ENCODE measurements at places on chromosomes 5 and 9.

DNA sequence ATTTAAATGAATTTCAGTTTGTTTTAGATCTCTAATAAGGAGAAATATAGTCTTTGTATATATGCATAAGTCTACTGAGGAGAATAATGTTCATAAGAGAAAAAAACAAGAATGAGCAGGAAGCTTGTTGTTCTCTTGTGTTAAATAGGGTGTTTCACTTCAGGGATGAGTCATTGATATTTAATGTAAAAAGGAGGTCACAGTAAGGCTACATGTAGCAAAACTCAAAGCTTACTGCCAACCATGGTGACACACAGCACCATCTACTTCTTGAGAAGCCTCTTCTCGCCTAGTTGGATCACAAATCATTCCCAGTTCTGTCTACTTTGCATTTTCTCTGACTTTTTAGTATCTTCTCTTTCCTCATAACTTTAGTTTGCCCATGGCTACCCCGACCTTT, 1466.0 kb upstream of the C9orf72 start:
- DNase-seq = no peak

- peak; percentile 79 for DNase-seq
These were observed 17.3 kb downstream of the SLC22A5 start for GRCh38 chr5:132386644-132387286.

DNA sequence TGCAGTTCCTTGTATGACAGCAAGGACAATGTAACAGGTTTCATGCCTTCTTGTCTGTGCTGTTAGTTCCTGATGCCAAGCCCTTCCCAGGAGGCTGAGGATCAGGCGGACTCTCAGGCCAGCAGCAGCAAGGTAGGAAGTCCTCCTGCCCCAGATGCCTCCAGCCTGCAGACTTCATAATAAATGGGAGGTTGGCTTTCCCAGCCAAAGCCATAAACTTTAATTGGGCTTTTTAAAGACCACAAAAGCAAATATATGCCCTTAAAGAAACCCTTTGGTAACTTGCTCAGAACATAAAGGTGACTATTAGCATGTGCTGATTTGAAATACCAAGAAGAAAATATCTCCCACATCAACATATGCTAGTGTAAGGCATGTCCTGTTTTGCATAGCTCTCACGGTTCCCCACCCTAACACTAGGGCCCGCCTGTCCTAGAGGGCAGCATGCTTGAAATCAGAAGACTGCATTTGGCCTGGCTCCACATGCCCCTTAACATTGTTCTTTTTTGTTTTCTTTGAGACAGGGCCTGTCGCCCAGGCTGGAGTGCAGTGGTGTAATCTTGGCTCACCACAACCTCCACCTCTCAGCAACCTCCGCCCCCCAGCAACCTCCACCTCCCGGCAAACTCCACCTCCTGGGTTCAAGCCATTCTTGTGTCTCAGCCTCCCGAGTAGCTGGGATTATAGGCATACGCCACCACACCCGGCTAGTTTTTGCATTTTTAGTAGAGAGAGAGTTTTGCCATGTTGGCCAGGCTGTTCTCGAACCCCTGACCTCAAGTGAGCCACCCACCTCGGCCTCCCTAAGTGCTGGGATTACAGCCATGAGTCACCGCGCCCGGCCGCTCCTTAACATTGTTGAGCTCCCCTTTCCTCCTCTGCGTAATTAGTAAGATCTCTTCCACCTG, 44.6 kb upstream of the FCN1 start:
- DNase-seq = no peak

DNA sequence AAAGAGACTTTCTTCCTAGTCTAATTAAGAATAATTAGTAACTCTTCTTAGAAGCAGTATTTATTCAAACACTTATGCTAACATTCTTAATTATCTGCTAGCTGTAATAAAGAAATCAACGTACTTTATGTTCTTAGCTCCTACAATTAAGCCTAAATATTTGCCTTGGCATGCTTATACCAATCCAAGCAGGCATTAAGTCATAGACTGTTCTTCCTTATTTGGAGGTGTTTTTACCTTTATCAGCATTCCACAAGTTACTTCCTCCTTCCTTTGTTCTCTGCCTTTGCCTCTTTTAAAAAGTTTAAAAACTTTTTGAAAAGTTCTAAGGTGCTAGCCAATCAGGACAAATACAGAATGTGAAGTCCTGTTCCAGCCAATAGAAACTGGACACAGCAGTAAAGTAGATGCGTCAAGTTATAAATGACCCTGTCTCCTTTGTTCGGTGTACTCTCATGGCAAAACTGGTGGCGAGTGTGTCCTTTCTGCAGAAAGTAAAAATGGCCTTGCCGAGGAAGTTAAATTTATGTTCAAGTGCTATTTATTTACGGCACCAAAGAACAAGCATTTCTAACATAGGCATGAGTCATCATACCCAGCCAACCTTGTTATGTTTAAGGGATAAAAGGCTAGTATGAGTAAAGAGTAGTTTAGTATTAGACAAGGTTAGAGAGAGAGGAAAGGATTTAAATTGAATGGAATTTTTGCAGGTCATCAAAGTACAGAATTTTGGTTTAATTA, 58.6 kb downstream of the GPBP1 start:
- no peak for DNase-seq

GRCh38 chr5:6728011-6728794, 15.0 kb downstream of the TENT4A start:
- no peak for DNase-seq

DNA sequence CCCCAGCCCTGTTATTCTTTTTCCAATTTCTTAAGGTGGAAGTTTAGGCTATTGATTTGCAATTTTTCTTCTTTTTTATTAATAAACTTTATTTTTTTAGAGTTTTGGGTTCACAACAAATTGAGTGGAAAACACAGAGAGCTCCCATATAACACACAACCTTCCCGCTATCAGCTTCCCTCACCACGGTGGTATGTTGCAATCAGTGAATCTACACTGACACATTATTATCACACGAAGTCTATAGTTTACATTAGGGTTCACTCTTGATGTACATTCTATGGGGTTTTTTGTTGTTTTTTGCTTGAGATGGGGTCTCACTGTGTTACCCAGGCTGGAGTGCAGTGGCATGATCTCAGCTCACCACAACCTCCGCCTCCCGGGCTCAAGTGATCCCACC, 4.8 kb upstream of the NFX1 start:
- DNase-seq = no peak

- DNase-seq = peak; percentile 22
These were observed 36.2 kb upstream of the SMARCA2 start for GRCh38 chr9:1978941-1979340.

DNA sequence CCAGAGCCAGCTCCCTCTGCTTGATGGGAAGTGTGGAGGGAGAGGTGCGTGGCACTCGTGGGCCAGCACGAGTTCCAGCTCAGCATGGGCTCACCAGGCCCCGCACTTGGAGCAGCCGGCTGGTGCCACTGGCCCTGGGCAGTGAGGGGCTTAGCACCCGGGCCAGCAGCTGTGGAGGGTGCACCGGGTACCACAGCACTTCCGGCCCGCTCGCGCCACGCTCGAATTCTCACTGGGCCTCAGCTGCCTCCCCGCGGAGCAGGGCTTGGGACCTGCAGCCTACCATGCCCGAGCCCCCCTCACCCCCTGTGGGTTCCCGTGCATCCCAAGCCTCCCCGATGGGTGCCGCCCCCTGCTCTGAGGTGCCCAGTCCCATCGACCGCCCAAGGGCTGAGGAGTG, 98.4 kb downstream of the DCP2 start:
- DNase-seq = no peak

DNA sequence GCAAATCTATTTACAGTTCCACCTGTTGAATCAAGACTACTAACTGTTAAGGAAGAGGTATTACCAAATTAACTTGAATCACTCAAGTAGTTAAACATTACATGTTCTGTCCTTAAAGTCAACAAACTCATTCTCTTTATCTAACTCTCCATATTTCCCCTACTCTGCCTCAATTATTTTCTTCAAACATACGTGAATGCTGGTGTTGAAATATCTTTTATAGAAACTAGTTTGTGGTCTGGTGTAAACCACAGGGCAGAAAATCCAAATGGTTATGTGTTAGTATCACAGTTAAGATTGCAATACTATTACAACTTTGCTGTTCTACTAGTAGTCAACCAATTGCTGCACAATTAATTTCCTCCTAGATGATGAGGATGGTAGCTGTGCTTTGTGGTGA, 603.5 kb downstream of the KCTD16 start:
- DNase-seq = no peak

GRCh38 chr5:125262782-125263181, 516.3 kb upstream of the ZNF608 start:
- DNase-seq = no peak

GRCh38 chr5:125042261-125042890, 295.9 kb upstream of the ZNF608 start:
- no peak for DNase-seq

- DNase-seq = no peak
These were observed 176.9 kb downstream of the GDNF start for GRCh38 chr5:37662789-37663485.

DNA sequence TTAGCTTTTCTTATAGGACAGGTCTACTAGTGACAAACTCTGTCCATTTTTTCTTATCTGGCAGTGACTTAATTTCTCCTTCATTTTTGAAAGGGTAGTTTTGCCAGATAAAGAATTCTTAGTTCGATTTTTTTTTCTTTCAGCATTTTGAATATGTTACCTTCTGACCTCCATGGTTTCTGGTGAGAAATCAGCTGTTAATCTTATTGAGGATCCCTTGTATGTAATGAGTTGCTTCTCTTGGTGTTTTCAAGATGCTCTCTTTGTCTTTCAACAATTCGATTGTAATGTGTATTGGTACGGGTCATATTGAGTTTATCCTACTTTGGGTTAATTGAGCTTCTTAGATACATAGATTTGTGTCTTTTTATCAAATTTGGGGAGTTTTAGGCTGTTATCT, 12.5 kb downstream of the PAIP2 start:
- no peak for DNase-seq

DNA sequence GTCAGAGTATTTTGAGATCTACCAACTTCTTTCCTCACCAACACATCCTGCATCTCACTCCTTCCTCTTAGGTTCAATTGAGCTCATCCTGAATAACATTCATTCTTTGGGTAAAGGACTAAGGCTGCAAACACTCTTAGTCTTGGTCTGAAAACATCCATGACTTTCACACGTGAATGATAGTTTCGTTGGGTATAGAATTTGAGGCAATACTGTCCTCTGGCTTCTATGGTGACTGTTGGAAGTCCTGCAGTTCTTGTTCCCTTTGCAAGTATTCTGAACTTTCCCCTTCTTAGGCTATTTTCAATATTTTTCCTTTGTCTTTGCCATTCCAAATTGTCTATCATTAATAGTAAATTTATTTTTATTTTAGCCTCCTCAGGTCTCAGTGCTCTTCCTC, 185.4 kb downstream of the ROR2 start:
- no peak for DNase-seq

DNA sequence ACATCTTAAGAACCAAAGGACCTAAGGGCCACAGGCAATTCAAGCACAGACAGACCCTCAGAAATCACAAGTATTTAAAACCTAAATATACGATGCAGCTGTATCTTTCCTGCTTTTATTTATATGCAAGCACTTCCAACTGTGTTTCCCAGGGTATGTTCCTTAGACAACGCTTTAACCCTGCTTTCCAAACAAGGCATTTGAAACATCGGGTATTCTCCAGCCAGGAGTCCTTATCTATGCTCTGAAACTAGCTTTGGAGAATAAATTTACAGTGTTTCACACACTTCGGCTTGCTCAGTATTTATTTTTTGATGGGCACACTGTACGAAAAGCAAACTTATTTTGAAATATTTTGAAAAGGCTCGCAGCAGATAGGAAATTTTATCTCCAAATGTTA, 13.5 kb downstream of the NR6A1 start:
- DNase-seq = no peak

- DNase-seq = no peak
These were observed 118.7 kb upstream of the TAF11L2 start for GRCh38 chr5:17379100-17379951.

DNA sequence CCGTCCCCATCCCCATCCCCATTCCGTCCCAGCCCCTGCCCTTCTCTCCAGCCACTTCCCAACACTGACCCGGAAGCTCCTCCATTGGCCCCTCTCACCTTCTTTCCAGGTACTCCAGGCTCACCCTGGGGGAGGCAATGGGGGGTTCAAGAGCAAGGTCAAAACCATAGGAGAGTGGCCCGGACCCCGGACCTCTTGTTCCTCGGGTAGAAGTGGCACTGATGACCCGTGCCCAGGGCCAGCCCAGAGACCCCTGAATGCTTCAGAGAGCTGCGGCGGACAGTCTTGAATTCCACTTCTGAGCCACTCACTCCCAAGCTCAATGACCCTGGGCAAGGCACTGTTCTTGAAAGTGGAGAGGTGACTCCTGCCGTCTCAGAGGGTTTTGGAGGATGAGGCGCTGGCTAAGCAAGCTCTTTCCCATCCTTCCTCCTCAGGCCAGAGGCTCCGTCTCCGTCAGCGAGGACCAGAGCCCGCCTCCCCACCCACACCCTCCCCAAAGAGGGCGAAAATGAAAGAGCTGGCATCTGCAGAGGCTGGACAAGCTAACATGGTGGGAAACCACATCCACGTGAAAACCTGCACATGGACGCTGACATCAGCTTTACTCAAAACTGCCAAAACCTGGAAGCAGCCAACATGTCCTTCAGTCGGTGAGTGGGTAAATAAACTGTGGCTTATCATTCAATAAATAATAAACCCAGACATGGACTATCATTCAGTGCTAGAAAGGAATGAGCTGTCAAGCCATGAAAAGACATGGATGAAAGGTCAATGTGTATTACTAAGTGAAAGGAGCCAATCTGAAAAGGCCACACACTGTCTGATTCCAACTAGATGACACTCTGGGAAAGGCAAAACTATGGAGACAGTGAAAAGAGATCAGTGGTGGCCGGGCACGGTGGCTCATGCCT, 27.3 kb upstream of the PHYKPL start:
- no peak for DNase-seq

GRCh38 chr5:72840041-72840440, 23.6 kb downstream of the TNPO1 start:
- DNase-seq = no peak

- no peak for DNase-seq
These were observed 2.0 kb downstream of the TENT4A start for GRCh38 chr5:6715271-6715670.

- DNase-seq = no peak
These were observed 473.8 kb upstream of the PTPRD start for GRCh38 chr9:11086561-11086960.

DNA sequence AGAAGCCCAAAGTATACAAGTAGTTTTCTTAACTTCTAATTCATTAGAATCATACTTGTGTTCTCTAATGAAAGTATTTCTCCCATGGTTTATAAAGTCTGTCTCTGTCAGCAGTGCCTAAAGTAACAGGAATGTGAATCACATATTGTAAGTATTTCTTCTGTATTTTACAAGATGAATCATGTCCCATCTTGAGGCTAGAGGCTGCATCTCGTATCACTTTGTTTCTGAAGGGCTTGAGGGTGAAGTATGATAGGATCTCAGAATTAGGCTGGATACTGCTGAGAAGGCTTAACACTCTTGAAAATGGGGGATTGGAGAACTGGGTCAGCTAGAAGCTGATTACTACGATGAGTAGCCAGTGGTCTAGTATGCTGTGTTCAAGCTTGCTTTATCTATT, 242.2 kb upstream of the ACTBL2 start:
- no peak for DNase-seq

GRCh38 chr9:109976303-109976702, 196.3 kb downstream of the PALM2AKAP2 start:
- no peak for DNase-seq

- no peak for DNase-seq
These were observed 1.3 kb downstream of the BRD3 start for GRCh38 chr9:134066526-134066912.

Data from left ventricle myocardium superior (tissue), 1 donor.